ENCODE measurements at places on chromosomes 6 and 20. TPM values are rescaled to one million over a fixed set of nuclear protein-coding genes. Genes with fewer than 3 reads are reported as not detected.

Gene MUCL3
- not detected for total RNA-seq

Gene CLPSL2
- not detected for total RNA-seq

DNA sequence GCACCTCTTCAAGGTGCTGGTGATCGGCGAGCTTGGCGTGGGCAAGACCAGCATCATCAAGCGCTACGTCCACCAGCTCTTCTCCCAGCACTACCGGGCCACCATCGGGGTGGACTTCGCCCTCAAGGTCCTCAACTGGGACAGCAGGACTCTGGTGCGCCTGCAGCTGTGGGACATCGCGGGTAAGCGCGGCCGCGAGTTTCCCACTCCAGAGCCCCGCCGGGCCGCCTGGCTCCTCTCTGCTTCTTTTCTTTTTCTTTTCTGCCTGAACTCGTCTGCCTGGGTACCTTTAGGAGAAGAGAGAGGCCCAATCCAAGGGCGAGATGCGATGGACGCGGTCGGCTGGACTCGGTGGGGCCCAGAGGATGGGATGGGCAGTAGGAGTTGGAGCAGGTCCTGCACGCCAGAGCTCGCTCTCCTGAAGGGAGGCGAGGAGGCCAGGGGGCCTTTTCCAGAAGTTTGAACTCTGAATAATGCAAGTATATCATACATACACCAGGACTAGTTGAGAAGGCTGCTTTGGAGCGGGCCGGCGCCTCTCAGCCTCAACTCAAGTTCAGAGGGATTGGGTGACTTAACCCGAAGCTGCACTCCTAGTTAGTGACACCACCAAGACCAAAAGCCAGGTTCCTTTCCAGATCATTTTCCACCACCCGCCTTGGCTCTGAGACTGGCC, 445 bp downstream of the RAB32 start:
- no peaks in the 10 kb centered on the region for H3K36me3 ChIP-seq
- peak; percentile 38 for DNase-seq
- H3K4me3 ChIP-seq = peak overlapping the region; percentile 76
- peaks cover 4% of the 10 kb centered on the region for H3K4me1 ChIP-seq

- no peak for DNase-seq
- no peaks in the 10 kb centered on the region for H3K36me3 ChIP-seq
- no peak overlapping the region for H3K27ac ChIP-seq
- H3K4me3 ChIP-seq = no peak overlapping the region
- H3K27me3 ChIP-seq = no peaks in the 10 kb centered on the region
- H3K4me1 ChIP-seq = peaks cover 2% of the 10 kb centered on the region
Measured at GRCh38 chr6:63734923-63735322, 99.3 kb downstream of the PHF3 start.

DNA sequence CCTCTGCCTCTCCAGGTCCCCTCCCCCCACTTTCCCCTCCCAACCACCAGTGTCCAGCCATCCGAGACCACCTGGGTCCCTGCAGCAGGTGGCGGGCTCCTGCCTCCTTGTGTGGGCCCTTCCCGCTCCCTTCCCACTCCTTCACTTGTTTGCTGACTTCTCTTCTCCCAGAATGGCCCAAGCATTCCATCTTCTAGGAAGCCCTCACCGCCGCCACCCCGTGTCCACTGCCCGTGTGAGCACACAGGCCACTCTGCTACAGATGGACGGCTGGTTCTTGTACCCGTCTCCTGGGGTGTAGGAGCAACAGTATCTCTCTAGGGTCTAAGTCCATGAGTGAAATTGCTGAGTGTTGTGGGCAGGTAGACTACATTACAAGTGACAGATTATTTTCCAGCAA, 15.0 kb downstream of the BPHL start:
- peaks cover 29% of the 10 kb centered on the region for H3K36me3 ChIP-seq
- H3K27me3 ChIP-seq = no peaks in the 10 kb centered on the region
- DNase-seq = no peak
- H3K4me1 ChIP-seq = peaks cover 7% of the 10 kb centered on the region
- H3K27ac ChIP-seq = no peak overlapping the region
- no peak overlapping the region for H3K4me3 ChIP-seq
